Substantia nigra (tissue), 51 donors: ENCODE measurements at places on chromosomes 5 and 9.

- DNase-seq = no peak
Measured at GRCh38 chr5:66285343-66285922, 141.3 kb downstream of the SREK1 start.

DNA sequence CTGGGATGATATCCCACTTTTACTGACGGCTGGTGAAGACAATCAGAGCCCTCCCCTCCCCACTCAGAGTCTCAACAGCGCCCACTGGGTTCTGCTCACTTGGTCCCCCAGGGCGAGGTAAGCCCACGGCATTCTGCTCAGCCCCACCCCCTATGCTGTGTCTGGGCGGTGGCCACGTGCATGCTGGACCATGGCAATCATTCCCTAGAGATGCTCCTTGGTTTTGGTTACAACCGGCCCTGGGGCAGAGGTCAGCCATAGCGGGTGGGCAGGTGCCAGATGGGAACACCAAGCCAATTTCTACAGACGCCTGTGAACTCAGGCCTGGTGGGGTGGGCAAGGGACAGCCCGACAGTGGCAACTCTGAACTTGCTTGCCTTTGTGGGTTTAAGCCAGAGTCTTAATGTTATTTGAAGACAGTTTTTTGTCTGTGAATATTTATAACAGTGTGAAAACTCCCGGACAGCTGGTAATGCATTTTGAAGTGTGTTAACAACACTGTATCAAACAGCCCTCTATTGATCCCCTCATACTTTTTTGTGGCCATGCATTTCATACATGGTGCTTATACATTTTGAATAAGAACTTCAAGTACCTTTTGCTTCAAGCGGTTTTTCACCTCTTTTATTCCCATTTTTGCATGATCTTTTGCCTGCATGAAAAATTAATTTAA is 94.2 kb downstream of the CRB2 start:
- DNase-seq = no peak

DNA sequence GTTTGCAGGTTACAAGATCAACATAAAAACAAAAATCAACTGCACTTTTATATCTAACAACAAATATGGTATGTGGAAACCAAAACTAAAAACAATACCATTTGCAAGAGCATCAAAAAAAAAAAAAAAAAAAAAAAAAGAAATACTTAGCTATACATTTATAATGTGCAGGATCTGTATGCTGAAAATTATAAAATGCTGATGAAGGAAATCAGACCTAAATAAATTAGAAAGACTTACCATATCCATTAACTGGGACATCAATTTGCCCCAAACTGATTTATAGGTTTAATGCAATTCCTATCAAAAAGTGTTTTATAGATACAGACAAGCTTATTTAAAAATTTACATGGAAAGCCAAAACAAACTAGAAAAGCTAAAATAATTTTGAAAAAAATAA is 60.4 kb upstream of the OTP start:
- no peak for DNase-seq

GRCh38 chr5:153974131-153974812 is 64.4 kb downstream of the FAM114A2 start:
- DNase-seq = no peak

DNA sequence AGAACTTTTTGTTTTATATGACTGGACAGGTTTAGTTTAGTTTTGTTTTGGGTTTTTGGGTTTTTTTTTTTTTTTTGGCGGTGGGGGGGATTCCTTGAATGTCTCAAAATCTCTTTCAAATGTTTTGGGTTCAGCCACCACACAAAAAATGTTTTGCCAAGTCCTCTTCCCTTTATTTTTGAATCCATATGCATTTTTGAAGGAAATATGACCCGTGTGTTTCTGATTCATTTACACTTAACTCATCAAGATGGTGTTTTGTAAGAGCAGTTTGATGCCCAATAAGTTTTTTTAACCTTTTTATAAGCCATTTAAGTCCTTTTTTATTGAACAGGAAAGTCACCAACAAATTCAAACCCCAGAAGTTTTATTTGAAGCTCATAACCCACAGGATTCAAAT is 209.8 kb downstream of the CWC27 start:
- DNase-seq = no peak

GRCh38 chr5:1106385-1107166 is 5.3 kb downstream of the SLC12A7 start:
- no peak for DNase-seq
